T-helper 17 cell (primary cell): ENCODE measurements at places on chromosomes 3 and 15.

DNA sequence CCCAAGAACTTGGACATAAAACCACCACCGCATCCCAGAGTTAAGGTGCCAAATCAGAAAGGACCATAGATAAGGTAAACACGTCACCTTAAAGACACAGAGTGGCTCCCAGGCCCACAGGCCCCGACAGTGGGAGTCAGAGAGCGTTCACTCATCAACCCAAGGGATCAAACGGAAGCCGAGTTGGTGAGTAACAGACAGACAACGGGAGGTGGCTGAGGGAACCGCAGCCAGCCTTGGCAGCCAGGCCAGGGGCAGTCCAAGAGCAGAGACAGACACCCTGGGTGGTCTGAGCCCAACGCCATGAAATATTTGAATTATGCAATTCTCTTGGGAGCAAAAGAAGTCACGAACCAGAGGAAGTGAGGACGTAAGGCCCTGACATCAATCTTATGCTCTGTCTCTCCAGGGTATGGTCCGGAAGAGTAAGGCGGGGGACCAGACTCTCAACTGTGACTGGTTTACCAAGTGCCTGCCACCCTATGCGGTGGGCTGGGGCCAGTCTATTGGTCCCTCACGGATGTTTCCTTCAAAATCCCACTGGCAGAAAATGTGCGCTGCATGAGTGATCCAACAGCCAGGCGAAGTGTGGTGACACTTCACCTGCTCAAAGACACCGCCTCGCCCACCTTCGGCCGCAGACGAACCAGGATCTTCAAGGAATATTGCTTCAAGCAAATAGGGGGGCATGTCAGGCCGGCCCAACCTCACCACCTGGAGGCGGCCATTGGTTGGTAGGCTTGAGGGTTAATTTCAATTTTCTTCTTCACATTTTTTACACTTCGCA lies 34.3 kb downstream of the TMEM44 start:
- DNase-seq = no peak

DNA sequence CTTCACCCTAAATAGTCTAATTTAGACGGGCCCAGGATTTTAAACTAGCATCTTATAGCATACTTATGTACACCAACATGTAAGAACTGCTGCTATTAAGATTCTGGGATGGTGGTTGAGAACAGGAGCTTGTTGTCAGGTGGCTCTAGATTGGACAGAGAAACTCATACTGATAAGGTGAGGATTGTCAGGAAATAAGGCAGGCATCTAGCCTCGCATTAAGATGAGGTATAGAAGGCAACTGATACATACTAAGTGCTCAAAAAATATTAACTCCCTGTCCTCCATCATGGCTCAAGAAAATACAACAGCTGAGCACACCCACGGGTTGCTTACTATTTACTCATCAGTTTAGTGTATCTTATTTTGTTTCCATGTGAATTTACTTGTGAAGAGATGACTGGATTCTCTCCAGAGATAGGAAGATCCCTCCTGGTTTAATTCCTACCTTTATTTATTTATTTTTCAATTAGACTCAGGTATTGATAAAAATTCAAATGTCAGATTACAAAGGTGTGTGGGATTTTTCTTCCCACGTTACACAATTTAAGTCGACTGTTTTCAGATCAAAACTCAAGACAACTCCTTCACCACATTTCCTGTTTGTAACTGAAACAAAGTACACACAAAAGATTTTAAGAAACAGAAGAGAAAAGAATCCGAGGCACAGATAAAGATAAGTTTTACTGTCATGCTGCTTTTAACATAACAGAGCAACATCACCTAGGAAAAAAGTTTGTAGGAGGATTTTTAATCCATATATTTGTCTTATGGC lies at the start of gene TRAT1:
TSS of gene TRAT1 (plus strand) at position 664 of the 775 bp plus-strand sequence. CDS start 142 bp downstream, outside the sequence.
- no peak for DNase-seq

DNA sequence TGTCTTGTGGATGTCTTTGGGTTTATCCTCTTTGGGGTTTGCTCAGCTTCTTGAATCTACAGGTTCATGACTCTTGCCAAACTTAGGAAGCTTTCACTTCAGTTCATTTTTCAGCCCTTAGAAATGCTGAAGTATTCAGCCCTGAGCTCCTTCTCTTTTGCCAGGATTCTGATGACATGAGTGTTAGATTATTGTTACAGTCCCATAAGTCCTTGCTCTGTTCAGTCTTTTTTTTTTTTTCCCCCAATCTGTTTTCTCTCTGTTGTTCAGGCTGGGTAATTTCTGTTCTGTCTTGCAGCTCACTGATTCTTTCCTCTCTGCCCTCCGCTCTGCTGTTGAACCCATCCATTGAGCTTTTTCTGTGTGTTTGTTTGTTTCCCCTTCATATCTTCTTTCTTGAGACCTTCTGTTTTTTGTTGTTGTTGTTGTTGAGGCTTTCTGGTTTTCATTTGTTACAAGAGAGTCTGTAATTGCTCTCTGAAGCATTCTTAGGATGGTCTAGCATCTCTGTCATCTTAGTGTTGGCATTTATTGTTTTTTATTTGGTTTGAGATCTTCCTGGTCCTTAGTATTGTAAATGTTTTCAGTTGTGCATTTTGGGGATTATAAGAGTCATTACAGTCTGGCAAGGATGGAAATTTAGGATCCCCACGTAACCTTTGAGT lies 18.4 kb downstream of the LRCH3 start:
- DNase-seq = no peak

DNA sequence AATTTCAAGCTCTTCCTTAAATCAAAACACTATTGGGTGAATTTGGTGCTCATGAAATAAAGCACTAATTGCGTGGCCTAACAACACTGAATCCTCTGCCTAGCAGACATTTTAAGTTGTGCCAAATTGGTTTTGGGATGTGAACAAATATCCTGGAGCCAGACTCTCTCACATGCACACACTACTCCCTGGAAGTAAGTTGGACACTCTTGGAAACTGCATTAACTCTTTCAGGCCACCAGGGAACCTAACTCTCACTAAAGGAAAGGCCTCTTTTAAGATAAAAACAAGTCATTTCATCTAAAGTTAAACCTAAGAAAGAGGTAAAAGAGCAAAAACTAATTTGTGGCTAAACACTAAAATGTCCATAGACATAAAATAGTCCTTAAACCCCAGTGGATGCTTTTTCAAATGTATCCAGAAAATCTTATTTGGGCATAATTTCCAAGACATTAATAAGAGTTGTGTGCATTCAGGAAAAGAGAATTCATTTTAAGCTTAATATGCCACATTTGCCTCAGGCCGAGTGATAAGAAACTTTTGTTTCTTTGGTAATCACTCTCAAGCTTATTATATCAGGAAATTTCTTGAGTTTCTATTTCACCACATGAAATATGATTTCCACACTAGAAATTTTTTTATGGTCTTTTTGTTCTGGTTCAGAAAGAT lies 61.8 kb downstream of the ZBTB20 start:
- no peak for DNase-seq

GRCh38 chr3:78337801-78338211 lies 1297.9 kb downstream of the ROBO2 start:
- no peak for DNase-seq
